ENCODE measurements at places on chromosomes 4 and X.

GRCh38 chr4:134663742-134664141, 462.2 kb upstream of the PABPC4L start:
- DNase-seq, result no peak

DNA sequence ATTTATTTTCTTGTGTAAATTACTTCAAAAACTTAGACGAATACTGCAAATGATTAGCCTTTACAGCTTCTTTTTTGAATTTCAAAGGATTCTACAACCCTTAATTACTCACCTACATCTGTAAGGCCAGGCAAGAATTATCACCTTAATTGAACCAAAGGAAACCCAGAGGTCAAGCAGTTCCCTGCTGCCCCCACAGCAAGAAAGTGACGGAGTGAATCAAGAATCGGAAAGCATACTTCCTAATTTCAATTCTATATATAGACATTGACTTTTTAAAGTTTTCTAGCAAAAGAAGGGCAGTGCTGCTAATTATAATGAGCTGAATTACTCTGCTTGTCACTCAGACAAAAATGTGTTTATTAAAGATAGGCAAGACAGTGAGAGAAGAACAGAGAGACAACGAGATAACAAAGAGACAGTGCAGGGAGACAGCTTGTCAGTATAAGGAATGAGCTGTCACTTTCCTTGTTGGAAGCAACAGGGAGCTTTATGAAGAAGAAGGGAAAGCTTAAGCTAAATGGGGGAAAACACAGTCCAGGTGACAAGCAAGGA, 47.5 kb upstream of the SPANXN4 start:
- no peak for DNase-seq

DNA sequence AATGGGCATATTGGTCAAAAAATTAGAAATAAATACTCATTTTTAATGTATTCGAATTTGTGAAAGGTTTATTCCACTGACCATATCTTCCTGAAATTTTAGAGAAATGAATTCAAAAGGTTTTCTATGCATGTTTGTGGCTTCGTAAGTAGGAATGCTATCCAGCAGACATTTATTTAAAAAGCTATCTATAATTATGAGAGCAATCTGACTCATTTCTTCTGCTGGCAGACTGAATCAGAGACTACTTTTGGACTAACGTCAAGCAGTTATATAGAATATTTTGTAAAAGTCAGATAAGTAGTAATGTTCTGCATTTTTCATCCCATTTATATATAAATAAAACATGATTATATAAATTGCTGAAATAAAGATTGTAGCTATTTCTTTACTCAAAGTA, 125.0 kb downstream of the SPCS3 start:
- DNase-seq, result no peak

GRCh38 chrX:123487669-123488068, 245.2 kb downstream of the THOC2 start:
- no peak for DNase-seq

DNA sequence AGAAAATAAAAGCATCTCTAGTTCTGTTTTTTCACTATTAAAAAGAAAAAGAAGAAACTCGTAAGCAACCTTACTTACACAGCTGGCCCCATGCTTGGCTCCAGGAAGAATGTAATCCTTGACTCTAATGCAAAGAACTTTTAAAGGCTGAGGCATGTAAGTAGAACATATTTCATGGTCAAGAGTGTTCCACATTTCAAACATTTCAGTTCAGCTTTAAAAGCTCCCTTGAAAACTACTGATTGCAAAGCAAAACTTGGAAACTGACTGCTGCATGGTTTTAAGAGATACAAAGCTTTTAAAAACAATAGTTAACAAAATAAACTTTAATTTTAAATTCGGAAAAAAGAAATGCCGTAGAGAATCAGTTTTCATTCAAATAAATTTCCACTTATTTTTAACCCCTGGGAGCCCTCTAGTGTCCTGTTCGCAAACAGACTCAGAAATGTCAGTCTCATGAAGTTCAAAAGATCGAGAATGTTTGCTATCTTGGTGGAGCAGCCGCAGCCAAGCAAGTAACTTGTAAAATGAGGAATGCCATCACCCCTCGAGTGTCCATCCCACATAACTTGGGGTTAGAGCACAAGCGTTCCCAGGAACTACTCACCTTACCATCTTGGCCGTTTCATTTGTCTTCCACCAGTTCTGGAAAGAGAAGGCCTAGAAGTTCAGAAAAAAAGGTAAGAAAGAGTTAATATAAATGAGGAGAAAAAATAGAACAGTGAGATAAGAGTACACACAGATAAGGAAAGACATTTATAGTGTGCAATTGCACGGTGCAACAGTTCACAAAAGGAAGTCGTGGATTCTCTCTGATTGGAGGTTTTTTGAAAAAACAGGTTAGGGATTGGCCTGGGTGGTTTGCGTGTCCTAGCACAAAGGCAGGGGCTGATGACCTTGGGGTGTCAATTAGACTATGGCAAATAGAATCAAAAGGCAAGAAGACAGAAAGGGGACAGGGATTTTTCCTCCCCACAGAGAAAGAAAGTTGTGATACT, at the start of gene GASK1B:
TSS of gene GASK1B (minus strand) at position 765 of the 998 bp plus-strand sequence. CDS start 1,650 bp downstream, outside the sequence.
- DNase-seq, result no peak

DNA sequence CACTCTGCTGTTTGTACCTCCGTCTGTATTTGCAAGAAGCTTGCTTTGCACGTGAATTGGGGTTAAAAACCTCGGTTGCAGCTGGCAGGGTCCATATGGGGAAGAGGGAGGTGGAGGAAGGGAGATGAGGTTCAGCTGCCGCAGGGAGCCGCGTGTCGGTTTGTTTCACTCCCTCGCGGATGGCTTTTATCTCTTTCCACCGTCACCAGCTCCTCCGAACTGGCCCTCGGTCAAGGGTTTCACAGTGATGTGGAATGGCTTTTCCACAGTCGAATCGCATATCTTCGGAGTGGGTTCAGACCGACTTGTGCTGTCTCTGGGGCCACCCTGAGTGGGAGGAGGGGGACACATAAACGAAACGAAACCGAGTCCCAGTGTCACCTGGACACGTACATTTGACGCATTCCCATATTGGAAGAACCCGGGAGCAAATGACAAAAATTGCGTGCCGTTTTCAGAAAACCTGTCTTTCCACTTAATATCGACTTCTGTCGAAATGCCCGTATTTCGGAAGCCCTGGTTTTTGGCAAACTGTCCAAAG, 929 bp downstream of the ZBTB33 start:
- DNase-seq, result peak; percentile 17

GRCh38 chrX:147962476-147962875, 18.7 kb upstream of the FMR1NB start:
- DNase-seq, result no peak

- no peak for DNase-seq
Observed at GRCh38 chr4:955931-956381, 17.4 kb downstream of the DGKQ start.

DNA sequence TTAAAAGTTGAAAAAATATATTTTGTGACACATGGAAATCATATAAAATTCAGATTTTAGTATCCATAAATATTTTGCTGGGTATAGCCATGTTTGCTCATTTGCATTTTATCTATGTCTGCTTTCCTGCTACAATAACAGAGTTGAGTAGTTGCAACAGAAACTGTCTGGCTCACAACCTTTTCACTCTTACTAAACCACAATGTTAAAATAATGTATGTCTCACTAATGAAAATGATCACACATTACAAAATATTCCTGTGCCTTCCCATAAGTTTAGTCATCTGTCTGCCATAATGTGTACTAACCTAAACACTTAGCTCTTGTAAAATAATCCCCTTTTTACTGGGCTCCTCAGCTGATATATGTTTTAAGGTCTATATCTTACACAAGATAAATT, 174.0 kb upstream of the PRPS2 start:
- DNase-seq, result no peak

GRCh38 chrX:107691024-107691448, 62.7 kb downstream of the PRPS1 start:
- no peak for DNase-seq

DNA sequence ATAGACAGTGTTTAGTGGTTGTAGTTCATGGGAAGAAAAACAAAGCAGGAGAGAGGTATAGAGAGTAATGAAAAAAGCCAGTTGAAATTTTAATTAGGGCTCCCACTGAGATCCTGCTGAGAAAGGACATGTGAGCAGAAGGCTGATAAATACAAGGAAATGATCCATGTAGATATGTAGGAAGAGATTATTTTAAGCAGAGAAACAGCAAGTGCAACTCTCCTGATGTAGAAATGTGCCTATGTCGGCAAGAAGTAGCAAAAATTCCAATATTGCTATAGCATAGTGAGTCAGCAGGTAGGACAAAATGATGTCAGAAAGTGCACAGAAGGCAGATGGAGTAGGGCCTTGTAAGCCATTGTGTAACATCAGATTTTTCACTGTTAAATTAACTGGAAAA, 1027.3 kb downstream of the PCDH18 start:
- no peak for DNase-seq

GRCh38 chr4:11183356-11183740, 245.3 kb downstream of the HS3ST1 start:
- DNase-seq, result no peak

DNA sequence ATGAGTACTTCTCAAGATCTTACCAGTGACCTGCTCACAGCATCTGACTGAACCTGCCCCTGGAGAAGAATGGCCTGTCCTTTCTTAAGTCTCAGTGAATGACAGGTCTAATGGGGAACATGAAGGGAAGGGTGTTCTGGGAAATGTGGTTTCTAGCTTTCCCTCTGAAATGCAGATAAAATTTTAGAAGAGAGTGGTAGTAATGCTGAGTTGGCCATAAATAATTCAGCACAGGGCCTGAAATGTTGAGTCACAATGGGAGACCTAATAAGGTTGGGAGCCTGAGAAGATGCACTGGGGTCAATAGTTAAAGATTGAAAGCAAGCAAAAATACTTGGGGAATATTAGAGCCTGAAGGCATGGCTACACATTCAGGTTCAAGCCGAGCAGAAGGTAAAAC, 214.9 kb upstream of the ARHGAP24 start:
- DNase-seq, result no peak

DNA sequence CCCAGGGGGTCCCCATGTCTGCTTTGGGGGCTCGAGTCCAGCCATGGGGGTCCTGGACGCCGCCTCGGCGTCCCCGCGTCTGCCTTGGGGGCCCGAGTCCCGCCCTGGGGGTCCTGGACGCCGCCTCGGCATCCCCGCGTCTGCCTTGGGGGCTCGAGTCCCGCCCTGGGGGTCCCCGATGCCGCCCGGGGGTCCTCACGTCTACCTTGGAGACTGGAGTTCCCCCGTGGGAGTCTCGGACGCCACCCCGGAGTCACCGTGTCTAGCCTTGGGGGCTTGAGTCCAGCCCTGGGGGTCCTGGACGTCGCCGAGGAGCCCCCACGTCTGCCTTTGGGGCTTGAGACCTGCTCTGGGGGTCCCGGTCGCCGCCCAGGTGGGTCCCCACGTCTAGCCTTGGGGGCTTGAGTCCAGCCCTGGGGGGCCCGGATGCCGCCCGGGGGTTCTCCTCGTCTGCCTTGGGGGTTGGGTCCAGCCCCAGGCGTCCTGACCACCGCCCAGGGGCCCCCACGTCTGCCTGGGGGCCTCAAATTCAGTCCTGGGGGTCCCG, 1.1 kb upstream of the GTPBP6 start:
- no peak for DNase-seq

DNA sequence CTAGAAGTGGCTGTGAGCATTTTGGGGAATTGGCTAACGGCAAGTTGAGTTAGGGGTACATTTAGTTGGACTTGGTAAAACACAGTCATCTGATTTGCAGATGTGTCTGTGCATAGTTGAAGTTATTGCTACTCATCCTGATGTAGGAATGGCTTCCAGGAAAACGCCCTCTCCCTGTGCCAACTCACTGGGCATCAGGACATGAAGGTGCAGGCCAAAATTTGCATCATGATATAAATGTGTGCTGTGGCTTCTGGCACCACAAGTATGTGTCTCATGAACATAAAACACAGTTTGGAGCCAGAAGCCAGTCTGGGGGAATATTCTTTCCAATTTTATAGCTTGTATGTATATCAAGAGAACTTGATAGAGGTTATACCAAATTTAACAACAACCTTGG, 54.2 kb upstream of the CBR4 start:
- DNase-seq, result no peak

GRCh38 chr4:127498366-127498765, 134.4 kb upstream of the INTU start:
- DNase-seq, result no peak

DNA sequence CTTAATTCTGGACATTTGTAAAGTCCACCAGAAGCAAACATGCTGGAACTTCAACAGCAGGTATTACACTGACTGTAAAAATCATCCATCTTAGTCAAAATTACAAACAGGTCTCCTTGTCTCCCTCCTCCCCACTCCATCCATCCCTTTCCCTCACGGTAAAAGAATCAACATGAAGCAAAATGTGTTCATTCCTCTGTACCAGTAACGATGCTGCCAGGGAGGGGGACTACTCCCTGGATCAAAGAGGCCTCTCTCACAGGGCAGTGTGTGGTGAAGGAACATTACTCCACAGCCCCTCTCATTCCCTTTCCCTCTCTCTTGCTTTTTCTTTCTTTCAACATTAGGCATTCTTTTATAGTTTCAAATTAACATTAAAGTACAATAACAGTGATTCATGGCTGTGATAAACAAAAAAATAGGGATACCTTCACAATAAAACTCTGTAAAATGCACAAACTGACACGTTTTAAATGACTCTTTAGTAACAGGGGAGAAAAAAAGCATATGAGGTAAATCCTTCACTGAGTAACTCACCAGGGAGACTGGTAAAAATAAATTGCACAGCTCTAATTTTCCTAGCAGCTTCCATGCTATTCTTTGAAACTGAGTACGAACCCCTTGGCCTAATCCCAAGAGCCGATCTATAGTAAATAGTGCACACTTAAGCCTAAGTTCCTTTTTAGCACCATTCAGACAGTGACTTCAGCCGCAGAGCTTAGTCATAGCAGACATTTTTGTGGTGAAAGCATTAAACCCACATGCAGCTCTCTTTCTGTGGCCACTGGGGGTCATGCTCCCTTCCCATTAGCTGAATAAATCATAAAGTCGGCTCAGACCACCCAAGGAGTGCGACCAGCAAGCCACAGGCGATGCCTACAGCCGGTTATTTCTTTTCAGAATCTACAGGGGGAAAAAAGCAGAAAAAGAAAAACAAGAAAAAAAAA, 215.6 kb upstream of the GYPA start:
- DNase-seq, result peak; percentile 26

- no peak for DNase-seq
Observed at GRCh38 chrX:71056867-71057266, 11.3 kb downstream of the SNX12 start.

DNA sequence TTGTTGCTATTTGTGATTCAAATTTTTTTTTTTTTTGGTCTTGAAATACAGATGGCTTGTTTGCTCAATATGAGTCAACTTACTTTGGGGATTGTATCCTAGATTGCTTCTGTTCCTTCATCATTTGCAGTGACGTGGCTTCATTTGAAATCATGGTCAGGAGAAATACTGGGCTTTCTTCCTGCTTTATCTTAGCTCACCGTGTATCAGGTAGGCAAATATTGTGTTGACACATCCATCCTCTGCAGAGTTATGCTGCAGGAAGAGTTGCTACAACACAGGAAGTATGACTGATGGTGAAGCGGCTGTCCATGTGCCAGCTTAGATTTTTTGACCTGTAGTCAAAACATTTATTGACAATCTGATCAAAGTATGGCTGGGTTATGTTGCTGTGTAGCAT, 232.2 kb downstream of the C4orf33 start:
- no peak for DNase-seq

GRCh38 chr4:32564626-32565025, 1844.5 kb downstream of the PCDH7 start:
- no peak for DNase-seq
